ENCODE measurements at places on chromosomes 1 and 21.

DNA sequence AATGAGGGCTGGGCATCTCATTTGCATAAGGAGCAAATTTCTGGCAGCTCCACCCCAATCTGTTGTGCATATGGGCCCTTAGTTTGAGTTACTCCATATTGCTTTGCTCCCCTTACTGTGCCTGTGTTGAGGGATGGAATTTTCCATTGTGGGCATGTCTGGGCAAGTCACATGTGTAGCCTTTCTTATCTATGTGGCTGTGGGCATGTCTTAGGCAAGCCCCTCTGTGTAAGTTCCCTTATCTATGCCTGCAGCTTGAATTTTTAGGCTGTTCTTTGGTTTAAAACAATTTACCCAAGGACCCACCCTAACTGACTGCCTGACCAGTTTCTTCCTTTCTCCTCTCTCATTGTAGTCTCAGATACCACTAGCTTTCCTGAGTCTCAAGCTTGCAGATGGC, 405.7 kb upstream of the NCAM2 start:
- no peaks in the 10 kb centered on the region for H3K4me1 ChIP-seq
- no peak for DNase-seq
- H3K4me3 ChIP-seq, result no peak overlapping the region
- H3K27me3 ChIP-seq, result no peaks in the 10 kb centered on the region
- H3K27ac ChIP-seq, result no peak overlapping the region
- H3K36me3 ChIP-seq, result no peaks in the 10 kb centered on the region

DNA sequence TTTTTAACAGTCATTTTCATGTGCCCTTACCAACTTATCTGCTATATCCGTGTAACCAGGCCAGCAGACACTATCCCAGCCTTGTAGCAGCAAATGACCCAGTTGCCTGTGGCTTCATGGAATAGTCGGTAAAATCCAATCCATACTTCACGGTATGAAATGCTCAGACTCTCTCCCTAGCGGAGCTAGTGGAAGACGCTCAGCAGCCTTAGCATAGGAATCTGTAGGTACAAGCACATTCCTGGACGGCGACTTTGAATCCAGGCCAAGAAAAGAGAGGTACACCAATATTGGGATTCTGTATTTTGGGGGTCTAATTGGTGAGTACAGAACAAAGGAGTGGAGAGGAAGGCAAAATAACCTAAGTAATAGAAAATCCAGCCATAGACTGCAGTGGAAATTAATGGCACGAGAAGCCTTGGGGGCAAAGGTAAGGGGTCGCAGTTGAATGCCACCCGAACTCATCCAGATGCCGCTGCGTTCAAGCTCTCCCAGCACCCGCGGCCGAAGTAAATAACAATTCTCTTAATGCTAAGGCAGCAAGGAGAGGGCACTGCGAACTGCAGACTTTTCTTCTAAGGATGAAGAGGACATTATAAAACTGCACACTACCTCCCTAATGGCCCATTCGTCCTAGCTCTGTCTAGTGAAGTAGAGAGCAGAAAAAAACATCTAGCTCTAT, 17.7 kb upstream of the TBX15 start:
- no peak for DNase-seq
- H3K27me3 ChIP-seq, result peaks cover 64% of the 10 kb centered on the region
- no peak overlapping the region for H3K4me3 ChIP-seq
- peak overlapping the region; percentile 48 for H3K27ac ChIP-seq

DNA sequence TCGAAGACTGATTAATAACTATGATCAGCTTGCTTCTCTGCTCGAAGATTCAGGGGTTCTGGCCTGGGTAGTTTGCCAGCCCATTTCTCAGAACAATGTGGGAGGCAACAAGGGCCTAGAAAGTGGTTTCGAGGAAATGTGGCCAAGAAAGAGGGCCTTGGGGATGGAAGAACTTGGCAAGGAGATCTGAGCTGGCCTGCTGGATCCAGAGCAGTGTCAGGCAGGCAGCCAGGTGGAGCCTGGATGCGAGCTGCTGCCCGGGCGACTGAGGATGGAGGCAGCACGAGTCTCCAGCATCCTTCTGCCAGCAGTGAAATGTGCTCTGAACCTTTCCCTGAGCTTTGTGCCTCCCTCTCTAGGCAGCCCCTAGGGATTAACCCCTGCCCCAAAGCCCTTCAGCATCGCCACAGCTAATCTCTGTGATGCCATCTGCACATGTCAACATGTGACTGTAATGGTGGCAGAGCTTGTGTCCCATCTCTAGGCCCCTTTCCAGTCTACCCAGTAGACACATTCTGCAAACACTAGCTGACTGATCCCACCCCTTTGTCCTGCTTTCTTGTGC, 61.0 kb upstream of the NEK2 start:
- no peaks in the 10 kb centered on the region for H3K36me3 ChIP-seq
- peaks cover 25% of the 10 kb centered on the region for H3K4me1 ChIP-seq
- peaks cover 4% of the 10 kb centered on the region for H3K27me3 ChIP-seq
- DNase-seq, result no peak
- H3K27ac ChIP-seq, result no peak overlapping the region

- H3K27me3 ChIP-seq, result peaks cover 16% of the 10 kb centered on the region
- peaks cover 5% of the 10 kb centered on the region for H3K4me1 ChIP-seq
- H3K27ac ChIP-seq, result no peak overlapping the region
- no peak overlapping the region for H3K4me3 ChIP-seq
- no peaks in the 10 kb centered on the region for H3K36me3 ChIP-seq
- DNase-seq, result no peak
Observed at GRCh38 chr1:2787163-2787911, 14.2 kb downstream of the TTC34 start.

- no peaks in the 10 kb centered on the region for H3K36me3 ChIP-seq
- H3K27ac ChIP-seq, result no peak overlapping the region
Observed at GRCh38 chr1:33563699-33564098, 91.3 kb downstream of the ZSCAN20 start.

GRCh38 chr21:33383056-33383888, 19.9 kb upstream of the IFNGR2 start:
- H3K4me3 ChIP-seq, result peak overlapping the region; percentile 80
- peaks cover 1% of the 10 kb centered on the region for H3K36me3 ChIP-seq
- DNase-seq, result peak; percentile 66
- peaks cover 54% of the 10 kb centered on the region for H3K4me1 ChIP-seq

- H3K27ac ChIP-seq, result no peak overlapping the region
- no peaks in the 10 kb centered on the region for H3K27me3 ChIP-seq
- peaks cover 6% of the 10 kb centered on the region for H3K4me1 ChIP-seq
- H3K36me3 ChIP-seq, result peaks cover 3% of the 10 kb centered on the region
- DNase-seq, result no peak
Observed at GRCh38 chr1:84103197-84103992, 40.7 kb upstream of the PRKACB start.

GRCh38 chr1:56894014-56894413, 39.4 kb downstream of the C8A start:
- H3K27me3 ChIP-seq, result no peaks in the 10 kb centered on the region
- H3K4me1 ChIP-seq, result no peaks in the 10 kb centered on the region
- H3K36me3 ChIP-seq, result no peaks in the 10 kb centered on the region
- H3K27ac ChIP-seq, result no peak overlapping the region
- DNase-seq, result no peak

- H3K4me1 ChIP-seq, result no peaks in the 10 kb centered on the region
- peaks cover 3% of the 10 kb centered on the region for H3K27me3 ChIP-seq
- H3K27ac ChIP-seq, result no peak overlapping the region
- H3K4me3 ChIP-seq, result no peak overlapping the region
Observed at GRCh38 chr1:114956570-114956969, 73.1 kb upstream of the TSHB start.

DNA sequence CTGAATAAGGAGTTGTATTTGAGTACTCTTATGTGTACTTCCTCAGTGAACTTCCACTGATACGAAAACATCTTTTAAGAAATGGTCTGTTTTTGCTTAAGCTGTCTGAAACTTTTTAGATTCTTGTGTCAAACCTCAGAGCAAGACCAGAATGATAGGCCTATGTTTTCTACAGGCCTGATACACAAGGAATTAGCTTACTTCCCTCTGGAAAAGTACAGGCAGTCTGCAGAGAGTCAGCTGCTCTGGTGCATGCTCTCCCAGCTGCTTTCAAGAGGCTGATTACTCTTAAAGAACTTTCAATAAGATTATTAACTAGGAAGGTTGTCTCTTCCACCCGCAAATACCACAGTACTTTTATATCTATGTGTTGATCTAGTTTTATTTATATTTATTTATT, 9.5 kb downstream of the SNX27 start:
- no peaks in the 10 kb centered on the region for H3K27me3 ChIP-seq
- peaks cover 17% of the 10 kb centered on the region for H3K4me1 ChIP-seq
- H3K36me3 ChIP-seq, result peaks cover 5% of the 10 kb centered on the region
- H3K27ac ChIP-seq, result no peak overlapping the region
- H3K4me3 ChIP-seq, result no peak overlapping the region

GRCh38 chr21:29657240-29657989, 282.4 kb downstream of the GRIK1 start:
- peaks cover 1% of the 10 kb centered on the region for H3K36me3 ChIP-seq
- DNase-seq, result no peak
- peak overlapping the region; percentile 82 for H3K27ac ChIP-seq
- H3K4me1 ChIP-seq, result peaks cover 42% of the 10 kb centered on the region
